ENCODE measurements at places on chromosomes 2 and 18.

DNA sequence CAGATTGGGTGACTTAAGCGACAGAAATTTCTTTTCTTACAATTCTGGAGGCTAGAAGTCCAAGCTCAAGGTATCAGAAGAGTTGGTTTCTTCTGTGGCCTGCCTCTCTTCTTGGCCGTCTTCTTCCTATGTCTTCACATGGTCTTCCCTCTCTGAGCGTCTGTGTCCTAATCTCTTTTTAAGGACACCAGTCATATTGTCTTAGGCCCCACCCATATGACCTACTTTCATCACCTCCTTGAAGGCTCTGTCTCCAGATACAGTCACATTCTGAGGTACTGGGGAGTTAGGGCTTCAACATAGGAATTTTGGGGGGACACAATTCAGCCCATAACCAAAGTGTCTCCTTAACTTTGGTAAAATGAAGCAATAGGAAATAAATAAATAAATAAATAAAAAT is 110.9 kb upstream of the EPC2 start:
- no peak for DNase-seq

DNA sequence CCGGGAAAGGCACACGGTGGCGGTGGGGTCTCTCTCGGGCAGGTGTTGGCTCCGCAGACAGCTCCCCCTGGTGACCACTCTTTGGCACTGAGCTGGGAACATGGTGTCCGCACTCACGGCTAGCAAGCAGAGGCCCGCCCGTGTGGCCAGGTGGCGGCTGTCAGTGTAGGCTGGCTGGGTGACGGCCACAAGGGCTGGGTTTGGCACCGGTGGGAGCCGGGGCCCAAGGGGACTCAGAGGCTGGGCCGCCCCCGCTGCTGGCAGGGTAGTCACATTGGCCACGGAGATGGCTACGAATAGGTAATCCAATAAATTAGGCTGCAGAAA is 1071.7 kb downstream of the RPIA start:
- no peak for DNase-seq

- DNase-seq, result no peak
Observed at GRCh38 chr2:85718009-85718391, 23.8 kb downstream of the GNLY start.

DNA sequence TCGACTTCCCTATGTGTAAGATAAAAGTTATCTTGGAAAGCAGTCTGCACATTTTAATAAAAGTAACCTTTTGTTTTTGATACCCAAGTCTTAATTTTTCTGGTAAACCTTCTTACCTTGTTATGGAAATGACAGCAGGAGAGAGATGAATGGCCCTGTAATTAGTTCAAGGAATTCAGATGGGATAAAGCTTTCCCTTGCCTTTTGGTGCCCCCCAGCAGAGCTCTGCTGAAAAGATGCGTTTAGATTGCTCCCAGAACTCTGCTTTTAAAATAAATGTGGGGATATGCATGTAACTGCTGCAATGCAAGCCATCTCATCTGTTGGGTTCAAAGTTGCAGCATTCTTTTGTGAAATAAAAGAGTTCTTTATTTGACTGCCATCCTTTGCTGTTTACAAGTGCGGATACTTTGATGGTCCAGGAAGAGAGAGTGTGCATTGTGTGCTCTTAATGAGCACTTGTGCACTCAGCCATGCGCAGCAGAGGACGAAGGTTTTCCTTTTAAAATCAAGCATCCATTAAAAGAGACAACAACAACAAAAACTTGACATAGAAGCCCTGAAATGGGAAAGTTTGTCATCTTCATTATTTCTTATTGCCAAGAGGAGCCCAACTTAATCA is 176.7 kb upstream of the ST6GAL2 start:
- no peak for DNase-seq

DNA sequence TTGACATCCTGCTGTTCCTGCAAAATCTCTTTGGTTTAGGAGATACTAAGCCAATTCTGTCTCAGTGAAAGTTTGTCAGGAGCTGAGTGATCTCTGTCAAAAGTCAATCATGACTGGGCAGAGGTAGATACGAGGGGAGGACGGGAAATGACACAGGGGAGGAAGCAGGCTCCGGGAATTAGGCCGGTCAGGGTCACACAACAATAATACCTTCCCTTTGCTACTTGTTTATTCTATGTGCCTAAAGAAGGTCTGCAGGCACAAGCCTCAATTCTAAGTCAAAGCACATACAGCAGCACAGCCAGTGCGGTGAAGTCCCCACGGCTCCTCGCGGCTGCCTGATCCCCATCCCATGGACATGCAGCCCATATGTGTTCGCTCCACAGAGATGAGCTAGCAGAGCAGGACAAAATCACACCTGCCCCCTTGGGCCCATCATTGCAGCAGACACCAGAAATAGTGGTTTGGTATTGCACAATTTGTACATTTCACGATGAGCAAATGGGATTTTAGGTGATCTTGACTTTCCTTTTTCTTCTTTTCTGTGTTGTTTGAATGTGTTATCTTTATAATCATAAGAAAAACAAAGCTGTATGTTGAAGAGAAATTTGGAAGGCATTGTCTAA is 141.4 kb downstream of the VAPA start:
- no peak for DNase-seq

- DNase-seq, result no peak
Observed at GRCh38 chr18:55323051-55323994, 264.7 kb downstream of the TCF4 start.

GRCh38 chr2:88590998-88591613 is 36.2 kb downstream of the EIF2AK3 start:
- peak; percentile 4 for DNase-seq

DNA sequence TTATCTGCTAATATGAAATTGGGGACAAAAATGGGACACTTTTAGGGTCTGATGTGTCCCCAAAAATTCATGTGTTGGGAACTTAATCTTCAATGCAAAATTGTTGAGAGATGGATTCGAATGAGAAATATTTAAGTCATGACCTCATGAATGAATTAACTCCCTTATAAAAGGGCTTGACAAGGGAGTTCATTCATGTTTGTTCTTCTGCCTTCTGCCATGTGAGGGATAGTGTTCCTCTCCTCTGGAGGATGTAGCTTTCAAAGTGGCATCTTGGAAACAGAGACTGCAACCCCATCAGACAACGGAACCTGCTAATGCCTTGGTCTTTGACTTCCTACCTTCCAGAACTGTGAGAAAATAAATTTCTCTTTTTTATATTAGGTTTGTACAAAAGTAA is 89.2 kb upstream of the LINC00305 start:
- no peak for DNase-seq

GRCh38 chr2:26901326-26902183 is 53.6 kb downstream of the DPYSL5 start:
- DNase-seq, result no peak

- no peak for DNase-seq
Observed at GRCh38 chr2:127637236-127637630, 8.7 kb upstream of the GPR17 start.

- no peak for DNase-seq
Observed at GRCh38 chr2:7023542-7023941, 106.3 kb downstream of the RNF144A start.

DNA sequence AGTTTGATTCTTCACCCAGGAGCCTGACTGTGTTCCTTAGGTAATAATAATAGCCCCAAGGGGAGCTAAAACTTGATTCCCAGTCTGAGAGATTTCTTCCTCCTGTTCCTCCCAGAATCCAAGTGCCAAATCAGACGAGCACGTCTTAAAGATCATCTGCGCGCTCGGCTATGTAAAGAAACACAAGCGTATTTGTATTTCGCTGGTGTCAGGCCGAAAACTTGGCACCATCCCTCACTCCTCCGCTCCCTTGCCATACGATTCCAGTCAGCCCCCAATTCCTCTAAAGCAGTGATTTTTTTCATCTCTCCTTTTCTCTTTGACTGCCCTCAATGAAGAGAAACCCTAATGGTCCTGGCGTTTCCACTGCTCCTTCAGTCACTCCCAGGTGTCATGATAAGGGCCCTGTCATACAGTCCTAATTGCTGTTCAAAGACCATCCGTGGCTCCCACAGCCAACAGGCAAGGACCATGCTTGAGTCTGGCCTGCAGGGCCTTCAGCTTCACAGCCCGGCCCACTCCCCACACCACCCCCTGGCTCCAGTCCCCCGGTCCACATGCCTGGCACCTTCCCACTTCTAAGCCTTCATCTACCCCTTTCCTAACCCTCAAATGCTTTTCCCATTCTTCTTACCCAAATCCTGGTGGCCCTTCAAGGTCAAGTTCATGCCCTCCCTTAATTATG is 130.8 kb upstream of the ID2 start:
- no peak for DNase-seq

DNA sequence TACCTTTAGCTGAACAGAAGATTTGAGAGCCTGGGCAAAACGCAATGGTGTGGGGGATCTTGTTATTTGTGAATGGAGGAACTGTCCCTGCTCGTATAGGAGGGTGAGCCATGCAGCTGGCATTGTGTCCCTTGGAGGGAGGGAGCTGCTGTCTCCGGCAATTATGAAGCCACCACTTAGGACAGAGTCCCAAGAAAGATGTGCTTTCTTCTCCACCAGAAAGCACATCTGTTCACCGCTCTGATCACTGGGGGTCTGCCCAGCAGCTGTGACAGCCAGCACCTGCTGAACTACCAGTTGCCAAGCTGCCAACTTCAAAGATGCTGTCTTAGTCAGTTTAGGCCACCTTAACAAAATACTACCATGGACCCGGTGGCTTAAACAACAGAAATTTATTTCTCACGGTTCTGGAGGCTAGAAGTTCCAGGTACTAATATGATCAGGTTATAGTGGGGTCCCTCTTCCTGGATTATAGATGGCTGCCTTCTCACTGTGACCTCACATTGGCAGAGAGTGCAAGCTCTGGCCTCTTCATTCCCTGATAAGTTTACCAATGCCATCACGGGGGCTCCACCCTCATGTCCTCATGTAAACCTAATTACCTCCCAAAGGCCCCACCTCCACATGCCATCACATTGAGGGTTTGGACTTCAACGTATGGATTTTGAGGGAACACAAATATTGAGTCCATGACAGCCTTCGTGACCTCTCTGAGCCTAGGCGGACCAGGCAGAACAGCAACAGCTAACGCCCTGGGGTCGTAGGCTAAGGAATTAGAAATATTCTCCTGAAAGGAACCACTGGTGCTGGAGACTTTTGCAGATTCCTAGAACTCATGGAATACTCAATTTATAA is 148.3 kb downstream of the RHBDD1 start:
- DNase-seq, result no peak

DNA sequence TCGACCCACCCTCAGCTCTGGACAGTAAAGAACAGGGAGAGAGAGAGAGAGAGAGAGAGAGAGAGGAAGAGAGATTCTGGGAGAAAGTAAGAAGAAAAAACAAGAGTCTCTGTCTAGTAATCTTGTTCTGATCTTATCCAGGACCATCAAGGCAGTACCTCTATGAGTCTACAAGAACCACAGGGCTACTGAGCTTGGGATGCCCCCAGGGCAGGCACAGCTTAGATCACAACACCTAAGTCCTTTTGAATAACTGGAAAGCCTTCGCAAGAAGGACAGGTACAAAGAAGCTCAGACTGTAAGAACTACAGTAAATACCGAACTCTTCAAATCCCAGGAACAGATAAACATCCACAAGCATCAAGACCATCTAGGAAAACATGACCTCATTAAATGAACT is 51.4 kb upstream of the SGPP2 start:
- DNase-seq, result no peak

DNA sequence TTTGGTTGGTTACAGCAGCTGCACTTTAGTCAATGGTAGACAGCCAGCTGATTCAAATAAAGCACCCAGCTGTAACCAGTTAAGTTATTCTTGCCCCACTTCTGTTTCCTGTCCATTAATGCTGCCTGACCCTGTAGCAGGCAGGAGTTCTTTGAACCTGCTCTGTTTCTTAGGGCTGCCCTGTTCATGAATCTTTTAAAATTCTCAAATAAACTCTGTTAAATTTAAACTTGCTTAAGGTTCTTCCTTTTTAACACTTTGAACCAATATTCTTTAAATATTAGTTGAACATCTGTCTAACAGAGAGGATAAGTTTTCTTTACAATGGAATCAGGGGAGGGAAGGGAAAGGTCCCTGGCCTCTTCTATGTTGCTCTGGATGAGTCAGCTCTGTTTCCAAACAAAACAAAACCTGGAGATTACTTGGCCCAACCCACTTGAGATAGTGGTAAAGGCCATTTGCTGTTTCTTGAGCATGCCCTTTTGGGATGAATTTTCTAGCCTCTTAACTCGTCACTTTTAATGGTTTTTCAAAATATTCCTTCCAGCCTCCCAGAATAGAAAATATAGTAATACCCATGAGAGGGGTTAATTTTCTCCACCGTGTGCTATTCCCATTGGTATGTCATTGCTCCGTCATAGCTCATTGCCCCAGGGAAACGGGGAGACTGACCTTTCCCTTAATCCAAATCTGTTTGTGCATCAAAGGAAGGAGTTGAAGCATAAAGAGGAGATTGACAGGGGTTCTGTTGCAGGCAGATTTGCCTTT is 112.1 kb upstream of the FHL2 start:
- DNase-seq, result no peak

GRCh38 chr2:120253021-120253882 is 600 bp downstream of the RALB start:
- peak; percentile 5 for DNase-seq

DNA sequence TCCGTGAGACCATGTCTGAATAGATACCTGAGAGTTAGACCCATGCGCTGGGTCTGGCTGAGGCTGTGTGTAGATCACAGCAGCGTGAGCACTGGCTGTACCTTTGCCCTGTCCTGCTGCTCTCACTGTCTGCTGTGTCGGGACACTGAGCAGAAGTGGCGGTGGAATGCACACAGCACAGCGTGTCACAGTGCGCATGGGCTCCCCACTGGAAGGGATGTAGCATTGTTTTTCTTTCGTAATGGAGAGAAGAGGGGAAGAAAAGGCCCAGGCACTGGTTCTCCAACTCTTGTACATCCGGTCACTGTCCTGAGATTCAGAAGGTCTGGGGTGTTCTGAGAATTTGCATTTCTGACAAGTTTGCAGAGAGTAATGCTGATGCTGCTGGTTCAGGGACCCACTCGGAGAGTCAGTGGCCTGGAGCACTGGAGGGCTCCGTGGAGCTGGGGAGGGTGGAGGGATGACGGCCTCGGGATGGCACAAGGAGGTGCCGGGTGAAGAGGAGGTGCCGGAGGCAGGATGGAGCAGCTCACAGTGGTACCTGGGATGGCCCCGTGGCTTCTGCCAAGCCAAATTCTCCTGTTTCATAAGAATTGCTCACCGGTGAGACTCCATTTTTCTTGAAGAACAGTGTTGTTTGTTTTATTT is 252.8 kb downstream of the LDLRAD4 start:
- no peak for DNase-seq

- DNase-seq, result no peak
Observed at GRCh38 chr2:200335657-200336056, 29.2 kb downstream of the SPATS2L start.

DNA sequence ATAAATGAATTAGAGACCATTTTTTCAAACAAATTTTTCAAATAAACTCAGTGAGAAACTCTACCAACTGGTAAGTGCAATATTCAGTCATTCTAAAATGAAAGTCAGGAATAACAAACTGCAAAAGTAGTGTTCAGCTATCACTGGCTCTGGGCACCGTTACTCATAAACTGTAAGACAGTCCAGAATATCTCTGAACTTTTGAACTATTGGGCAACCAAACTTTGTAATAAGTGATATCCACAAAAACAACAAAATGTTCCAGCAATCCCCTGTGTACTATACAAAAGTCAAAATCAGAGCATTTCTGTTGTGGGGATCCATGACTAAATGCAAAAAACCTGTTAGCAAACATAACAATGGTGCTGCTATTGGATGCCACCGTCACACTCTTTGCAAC is 56.3 kb downstream of the SLC25A12 start:
- DNase-seq, result no peak

Data from T-helper 9 cell (primary cell).